ENCODE measurements at places on chromosomes 13 and 19.
A peak's percentile ranks its signal among the peaks of the same experiment; 100 is the strongest.

DNA sequence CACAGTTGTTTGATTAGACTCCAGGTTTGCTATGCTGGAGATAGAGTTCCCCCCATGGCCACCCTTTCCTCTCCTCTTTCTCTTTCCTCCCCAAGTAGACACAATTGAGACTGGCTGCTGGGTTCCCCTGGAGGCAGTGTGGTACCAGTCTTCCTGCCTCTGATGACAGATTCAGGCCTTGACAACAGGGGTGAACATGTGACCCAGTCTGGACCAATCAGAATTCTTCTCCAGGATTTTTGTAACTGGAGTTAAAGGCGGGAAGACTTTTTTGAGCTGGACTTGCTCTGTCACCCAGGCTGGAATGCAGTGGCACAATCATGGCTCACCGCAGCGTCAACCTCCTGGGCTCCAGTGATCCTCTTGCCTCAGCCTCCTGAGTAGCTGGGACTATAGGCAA, 48.7 kb downstream of the CCNE1 start:
- no peak for DNase-seq

DNA sequence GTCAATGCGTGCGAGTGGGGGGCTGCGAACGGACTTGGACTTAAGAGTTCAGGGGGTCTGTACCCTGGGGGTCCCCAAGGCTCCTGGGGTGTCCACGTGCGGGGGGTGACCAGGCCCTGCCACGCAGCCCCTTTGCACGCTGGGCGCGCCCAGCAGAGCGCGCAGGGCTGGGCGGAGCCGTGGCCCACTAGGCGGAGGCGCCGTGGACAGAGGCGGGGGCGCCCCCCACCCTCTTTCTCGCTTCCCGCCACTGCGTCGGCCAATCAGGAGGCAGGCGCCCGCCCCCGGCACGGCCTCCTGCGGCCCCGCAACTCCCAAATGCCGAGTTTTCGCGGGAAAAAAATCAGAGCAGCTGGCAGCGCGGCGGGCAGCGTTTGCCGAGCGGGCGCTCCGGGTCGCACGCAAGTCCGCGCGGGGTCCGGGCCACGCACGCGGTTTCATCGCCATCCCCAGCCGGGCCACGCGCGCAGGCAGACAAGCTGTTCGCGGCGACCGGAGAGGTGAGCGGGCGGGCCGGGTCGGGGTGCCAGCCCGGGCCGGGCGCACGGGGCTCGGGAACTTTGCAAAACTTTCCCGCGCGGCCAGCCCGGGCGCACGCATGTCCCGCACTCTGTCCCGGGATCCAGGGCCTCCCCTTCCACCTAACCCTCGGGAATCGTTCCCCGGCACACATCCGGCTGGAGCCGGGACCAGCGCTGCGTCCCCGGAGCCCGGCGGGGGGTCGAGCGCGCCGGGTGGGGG, at the start of gene UHRF1:
UHRF1 (plus strand) TSS at position 346 of the 741 bp plus-strand sequence. CDS start 1,385 bp downstream, outside the sequence.
- peak; percentile 32 for DNase-seq

GRCh38 chr13:98582947-98583346, 6.0 kb upstream of the STK24 start:
- DNase-seq = no peak

GRCh38 chr13:100234524-100235136, 145.7 kb downstream of the PCCA start:
- DNase-seq = no peak

DNA sequence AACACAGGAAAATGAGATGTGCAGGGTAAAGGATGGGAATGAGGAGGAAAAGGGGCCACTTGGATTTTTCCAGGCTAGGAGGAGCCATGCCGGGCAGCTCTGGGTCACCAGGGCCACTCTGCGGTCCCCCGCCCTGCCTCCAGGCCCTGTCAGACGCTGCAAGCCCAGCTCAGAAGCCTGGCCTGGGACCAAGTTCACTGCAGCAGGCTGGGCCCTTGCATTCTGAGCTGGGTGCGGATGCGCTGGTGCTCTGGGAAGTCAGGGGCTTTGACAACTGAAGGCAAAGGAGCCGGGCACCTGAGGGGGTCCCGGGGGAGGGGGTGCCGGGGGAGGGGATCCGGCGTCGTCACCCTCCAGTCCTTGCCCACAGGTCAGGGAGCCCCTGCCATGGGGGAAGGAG, 77.5 kb downstream of the WTIP start:
- no peak for DNase-seq

GRCh38 chr13:114029866-114030625, 56.2 kb upstream of the C13orf46 start:
- DNase-seq = no peak

GRCh38 chr13:27403727-27404385, 20.6 kb upstream of the GTF3A start:
- DNase-seq = no peak

- no peak for DNase-seq
These were observed 143.5 kb downstream of the DCT start for GRCh38 chr13:94335761-94336526.

DNA sequence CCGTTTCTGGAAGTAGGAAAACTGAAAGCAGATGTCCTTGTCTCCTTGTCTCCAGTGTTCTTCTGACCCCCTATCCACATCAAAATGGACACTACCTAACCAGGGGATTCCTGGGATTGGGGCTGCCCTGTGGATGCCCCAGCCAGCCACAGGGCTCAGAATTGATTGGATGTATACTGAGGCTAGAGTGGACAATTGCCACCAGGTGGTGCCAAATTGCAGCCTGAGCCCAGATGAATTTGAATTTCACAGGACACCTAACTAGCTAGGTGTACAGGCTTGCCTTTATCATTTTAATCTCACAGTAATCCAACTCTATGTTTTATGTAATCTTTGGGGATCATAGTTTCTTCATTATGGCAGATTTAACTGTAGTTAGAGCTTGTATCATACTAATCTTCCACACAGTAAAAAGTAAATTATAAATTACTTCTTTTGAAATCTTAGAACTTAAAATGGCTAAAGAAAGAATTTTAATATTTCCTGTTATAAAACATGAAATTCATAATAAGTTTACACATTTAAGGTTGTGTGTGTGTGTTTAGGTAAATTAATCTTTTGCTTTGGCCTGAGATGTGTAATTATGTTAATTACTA, 58.0 kb downstream of the PIBF1 start:
- DNase-seq = no peak

- no peak for DNase-seq
These were observed 416.9 kb downstream of the IRS2 start for GRCh38 chr13:109369353-109370052.

GRCh38 chr19:15779756-15780476, 7.5 kb upstream of the OR10H5 start:
- no peak for DNase-seq

- DNase-seq = no peak
These were observed 105.5 kb downstream of the KDM4B start for GRCh38 chr19:5074407-5074806.

- DNase-seq = peak; percentile 10
These were observed at the start of gene ZNF428 for GRCh38 chr19:43619262-43620060. ZNF428 (minus strand) TSS chr19:43619629; CDS start chr19:43614304, 5,325 bp downstream.

GRCh38 chr13:83929157-83929556, 46.9 kb upstream of the SLITRK1 start:
- no peak for DNase-seq

GRCh38 chr13:89402211-89402610, 1731.0 kb downstream of the SLITRK5 start:
- DNase-seq = no peak

DNA sequence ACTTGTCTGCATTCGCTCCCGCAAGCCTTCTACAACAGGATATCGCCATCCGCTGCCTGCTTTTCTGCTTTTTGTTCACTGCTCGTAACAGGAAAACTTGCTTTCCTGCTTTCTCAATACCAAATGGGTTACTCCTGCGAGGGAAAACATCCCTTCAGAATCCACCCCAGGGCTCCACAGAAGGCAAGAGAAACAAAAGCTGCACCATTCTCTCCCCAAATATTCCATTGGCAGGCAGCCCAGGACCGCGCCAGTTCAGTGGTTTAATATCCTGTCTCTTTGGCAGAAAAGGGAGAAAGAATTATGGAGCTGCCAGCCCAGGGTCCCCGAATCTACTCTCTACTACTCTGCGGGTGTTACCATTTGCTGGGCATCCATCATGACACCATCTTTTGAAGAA, 84.7 kb upstream of the DOCK9 start:
- DNase-seq = no peak

- no peak for DNase-seq
These were observed 2.0 kb downstream of the NFIC start for GRCh38 chr19:3368441-3368795.

GRCh38 chr19:28242317-28242927, 970.5 kb downstream of the UQCRFS1 start:
- DNase-seq = no peak

GRCh38 chr19:5055457-5055776, 86.5 kb downstream of the KDM4B start:
- DNase-seq = no peak

DNA sequence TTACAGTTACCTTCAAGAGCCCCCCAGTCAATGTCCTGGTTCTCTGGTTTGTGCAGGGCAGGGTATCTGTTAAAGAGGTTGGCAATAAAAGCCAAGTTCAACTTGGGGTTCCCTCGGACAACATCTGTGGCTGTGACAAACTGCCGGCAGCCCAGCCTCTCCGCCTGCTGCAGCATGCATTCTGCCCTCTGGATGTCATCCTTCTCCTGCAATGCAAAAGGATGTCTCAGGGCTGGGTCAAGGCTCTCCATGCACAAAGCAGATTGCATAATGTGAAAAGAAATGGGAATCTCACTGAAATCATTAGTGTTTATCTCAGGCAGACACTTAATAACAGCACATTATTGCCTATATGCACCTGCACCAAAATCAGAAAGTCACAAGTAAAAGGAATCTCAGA, 35.1 kb downstream of the LCP1 start:
- no peak for DNase-seq

GRCh38 chr13:24050796-24051715, 109.5 kb upstream of the SPATA13 start:
- DNase-seq = no peak

GRCh38 chr13:45015300-45015699, 26.0 kb downstream of the GPALPP1 start:
- peak; percentile 15 for DNase-seq

- peak; percentile 6 for DNase-seq
These were observed 58.0 kb upstream of the CYSLTR2 start for GRCh38 chr13:48595431-48596429.

DNA sequence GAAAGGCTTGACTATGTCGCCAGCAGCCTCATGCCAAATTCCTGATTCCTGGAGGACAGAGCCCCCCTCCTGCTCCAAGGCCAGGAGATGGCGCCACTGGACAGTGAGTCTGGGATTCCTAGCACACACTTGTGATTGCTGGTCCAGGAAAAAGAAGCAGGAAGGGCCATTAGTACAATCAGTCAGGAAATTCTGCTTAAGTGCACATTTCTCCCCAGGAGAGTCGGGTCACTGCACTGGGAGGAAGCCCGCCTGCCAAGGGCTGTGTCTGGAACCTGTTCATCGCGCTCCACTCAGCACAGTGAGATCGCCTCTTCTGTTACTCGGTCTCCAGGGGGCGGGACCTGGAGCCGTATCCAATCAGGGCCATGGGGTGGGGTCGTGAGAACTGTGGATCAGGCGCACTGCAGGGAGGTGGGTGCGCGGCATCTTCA, 65.1 kb downstream of the ZNF823 start:
- DNase-seq = no peak

DNA sequence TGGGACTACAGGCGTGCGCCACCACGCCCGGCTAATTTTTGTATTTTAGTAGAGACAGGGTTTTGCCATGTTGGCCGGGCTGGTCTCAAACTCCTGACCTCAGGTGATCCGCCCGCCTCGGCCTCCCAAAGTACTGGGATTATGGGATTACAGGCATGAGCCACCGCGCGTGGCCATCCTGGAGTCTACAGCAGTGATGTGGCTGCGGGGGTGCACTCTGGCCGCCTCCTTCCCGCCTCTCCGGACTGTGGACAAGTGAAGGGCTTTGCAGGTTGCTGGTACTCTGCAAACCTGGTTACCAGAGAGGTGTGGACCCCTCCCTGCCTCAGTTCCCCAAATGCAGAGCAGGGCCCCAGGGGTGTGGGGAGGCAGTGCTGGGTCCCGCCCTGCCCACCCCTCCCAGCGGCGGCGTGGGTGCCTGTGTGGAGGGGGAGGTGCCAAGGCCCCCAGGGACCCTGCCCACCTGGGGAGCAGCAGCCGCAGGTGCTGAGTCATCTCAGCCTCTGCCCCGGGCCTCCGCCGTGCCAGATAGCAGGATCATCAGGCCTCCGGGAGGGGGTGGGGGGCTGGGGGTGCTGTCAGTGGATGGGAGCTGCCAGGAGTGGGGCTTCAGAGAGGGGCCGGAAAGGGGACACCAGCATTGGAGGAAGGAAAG, 23.1 kb downstream of the ARID3A start:
- no peak for DNase-seq

GRCh38 chr19:47572635-47573034, 313 bp downstream of the ZNF541 start:
- DNase-seq = no peak

DNA sequence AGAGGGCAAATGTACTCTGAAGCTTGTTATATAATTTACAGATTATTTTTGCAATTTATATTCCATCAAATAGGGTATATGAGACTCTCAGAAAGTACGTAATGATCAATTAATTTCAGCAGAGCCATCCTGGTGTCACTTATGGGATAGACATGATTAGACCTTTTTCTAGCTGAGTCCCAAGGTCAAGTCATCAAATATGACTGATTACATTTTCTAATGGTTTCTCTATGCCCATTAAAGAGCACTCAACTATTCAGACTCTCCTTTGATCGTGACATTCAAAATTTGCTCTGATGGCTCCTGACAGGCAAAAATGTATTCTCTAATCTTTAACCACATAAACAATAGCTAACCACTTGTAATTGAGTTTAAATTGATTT, 469.2 kb downstream of the COG6 start:
- DNase-seq = no peak

- DNase-seq = no peak
These were observed 132 bp downstream of the SHD start for GRCh38 chr19:4279267-4279529.

- no peak for DNase-seq
These were observed 191.8 kb downstream of the GGACT start for GRCh38 chr13:100396776-100397175.

DNA sequence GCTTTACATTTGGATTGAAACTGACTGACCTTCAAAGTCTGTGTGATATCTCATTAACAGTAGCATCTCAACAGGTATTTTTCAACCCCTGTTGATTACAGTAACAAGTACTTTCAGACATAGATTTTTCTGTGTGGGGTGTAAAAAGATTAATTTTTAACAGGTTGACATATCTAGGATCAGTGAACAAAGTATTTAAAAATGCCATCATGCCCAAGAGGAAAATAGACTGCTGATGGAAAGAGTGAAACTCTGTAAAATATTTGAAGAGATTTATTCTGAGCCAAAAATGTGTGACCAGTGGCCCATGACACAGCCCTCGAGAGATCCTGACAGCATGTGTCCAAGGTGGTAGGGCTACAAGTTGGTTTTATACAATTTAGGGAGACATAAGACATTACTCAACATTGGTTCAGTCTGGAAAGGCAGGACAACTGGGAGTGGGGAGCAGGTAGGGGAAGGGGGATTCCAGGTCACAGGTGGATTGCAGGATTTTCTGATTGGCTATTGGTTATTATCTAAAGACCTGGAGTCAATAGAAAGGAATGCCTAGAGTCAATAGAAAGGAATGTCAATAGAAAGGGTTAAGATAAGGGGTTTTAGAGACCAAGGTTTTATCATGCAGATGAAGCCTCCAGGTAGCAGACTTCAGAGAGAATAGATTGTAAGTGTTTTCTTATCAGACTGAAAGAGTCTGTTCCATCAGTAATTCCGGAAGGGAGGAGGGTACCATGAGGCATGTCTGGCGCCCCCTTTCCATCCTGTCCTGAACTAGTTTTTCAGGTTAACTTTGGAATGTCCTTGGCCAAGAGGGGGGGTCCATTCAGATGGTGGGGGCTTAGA, 29.1 kb downstream of the TNFRSF19 start:
- DNase-seq = no peak

GRCh38 chr19:6459262-6460098, at the start of gene SLC25A23:
SLC25A23 (minus strand) TSS chr19:6459792; CDS start chr19:6459628, 164 bp downstream.
- peak; percentile 18 for DNase-seq
